RPMI7951 (cell line): ENCODE measurements at places on chromosomes 16 and 17.

DNA sequence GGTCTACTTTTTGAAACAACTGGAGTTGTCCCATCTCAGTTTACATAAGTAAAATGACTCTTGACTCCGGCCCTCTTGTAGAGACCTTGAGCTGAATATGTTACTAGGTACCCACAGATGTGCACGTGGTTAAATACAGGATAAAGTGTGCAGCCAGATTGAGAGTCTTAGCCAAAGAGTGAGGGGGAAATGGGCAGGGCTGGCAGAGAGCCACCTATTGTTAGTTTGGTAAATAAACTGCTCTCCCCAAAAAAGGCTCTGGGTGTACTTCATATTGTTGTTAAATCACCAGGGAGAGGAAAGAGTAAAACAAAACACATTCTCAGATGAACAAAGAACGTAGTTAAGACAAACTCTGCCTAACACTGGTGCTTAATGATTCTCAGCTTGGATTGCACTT lies 20.3 kb downstream of the G6PC1 start:
- no peak for DNase-seq

DNA sequence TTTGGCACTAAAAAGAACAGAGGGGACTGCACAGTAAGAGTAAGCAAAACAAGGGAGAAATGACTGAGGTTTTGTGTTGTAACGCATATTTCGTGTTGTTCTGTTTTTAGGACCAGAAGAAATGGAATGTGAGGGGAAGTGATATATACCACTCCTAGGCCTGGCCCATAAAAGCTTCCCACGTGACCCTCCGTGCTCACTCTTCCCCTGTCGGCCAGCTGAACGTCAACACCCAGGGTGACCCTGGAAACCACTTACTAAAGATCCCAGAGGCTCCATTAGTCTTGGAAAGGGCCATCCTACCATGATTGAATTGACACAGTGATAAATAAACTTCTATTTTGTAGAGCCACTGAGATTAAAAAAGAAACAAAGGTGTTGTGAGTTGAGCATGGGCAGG lies 79.8 kb downstream of the HELZ start:
- DNase-seq = no peak

DNA sequence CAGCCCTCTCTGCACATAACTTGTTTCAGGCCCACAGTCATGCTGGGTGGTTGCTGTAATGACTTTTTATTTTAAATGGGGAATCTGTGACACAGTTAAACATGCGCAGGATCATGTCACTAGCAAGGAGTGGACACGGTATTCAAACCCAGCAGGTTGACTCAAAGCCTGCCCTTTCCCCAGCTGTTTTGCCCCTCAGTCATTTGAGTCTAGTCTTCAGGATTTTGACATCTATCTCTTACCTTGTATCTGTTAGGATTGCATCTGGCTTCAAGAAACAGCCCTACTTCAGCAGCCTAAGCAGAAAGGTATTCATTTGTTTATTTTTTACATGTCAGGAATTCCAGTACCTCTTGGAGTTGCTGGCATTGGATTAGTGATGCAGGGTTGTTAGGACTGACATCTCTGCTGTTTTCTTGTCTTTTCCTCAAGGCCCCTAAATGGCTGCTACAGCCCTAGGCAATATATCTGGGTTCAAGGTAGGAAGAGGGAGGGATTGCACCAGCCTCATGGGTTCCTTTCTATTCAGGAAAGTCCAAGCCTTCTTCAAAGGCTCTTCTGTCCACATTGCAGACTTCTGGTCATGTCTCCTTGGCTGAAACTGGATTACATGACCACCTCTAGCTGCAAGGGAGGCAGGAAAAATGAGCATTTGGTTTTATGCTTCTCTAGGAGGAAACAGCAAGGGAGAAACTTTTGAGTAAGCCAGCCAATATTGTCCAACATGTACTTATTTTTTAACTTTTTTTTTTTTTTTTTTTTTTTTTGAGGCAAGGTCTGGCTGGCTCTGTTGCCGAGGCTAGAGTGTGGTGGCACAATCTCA lies 22.8 kb downstream of the ABCC1 start:
- no peak for DNase-seq

- no peak for DNase-seq
Observed at GRCh38 chr17:73835605-73836004, 191.4 kb upstream of the SDK2 start.

DNA sequence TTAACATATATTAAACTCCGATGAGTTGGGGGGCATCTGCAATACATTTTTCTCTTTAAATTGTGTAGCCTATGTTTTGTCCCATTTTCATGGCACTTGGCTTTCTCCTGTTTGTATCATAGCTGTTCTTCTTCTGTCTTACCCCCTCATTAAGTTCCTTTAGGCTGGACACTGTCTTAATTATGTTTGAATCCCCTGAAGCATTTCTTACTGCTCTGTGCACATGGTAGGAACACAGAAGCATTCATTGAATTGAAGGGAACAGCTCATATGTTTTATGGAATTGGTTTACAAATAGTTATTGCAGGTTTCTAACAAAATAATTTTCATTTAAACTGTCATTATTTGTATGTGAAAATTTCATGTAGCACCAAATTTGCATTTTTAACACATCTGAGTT lies 176.8 kb downstream of the TANC2 start:
- DNase-seq = peak; percentile 15

- peak; percentile 91 for DNase-seq
Observed at GRCh38 chr16:72291121-72291520, 119.2 kb upstream of the PMFBP1 start.

DNA sequence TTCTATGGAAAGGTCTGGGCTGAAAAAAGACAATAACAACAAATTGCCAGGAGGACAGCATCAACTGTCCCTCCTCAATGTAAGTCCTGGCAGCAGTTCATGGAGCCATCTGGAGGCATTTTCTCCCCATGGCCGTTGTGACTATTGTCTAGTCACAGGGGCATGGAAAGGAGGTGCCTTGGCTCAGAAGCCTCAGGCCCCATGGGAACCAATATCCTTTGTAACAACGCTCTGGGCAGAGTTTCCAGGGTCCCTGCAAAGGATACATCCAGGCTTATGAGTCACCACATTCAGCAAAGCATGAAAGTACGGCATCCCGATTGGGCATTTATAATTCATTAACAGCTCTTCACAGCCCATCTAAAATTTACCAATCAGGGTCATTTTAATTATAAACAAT lies 85.2 kb downstream of the GLG1 start:
- peak; percentile 83 for DNase-seq

DNA sequence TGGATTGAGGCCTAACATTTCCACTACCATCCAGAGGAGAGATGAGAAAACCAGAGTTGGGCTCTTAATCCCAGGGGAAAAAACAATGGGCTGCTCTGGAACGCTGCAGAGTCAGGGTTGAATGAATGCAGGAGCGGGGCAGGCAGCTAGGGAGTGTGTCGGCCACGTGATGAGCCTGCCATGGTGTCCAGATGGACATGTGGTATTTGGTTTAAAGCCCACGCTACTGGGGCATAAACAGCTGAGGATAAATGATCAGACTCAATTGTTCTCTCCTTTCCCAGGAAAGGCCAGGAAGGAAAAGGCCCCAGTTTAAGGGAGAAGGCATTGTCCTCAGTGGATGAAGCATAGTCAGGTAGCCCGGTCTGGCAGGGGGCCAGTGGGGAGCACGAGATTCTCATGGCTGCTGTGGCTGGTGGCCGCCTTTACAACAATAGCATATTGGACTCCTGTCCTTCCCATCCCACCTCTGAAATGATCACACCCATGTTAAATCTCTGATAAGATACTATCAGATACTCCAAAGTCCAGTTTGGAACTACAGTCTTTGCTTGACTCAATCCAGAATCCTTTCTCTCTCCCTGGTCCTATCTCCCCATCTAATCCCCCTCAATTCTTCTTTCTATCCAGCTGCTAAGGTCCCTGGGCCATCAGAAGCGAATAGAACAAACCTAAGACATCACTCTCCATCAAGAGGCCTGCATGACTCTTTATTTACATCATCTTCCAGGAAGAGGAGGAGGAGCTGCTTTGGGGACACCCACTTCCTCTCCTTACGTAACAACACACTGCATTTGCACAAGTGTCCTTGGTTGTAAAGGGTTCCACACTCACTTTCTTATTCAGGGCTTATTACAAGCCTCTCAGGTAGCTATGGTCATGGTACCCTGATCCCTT lies 20.4 kb downstream of the CA4 start:
- DNase-seq = no peak

DNA sequence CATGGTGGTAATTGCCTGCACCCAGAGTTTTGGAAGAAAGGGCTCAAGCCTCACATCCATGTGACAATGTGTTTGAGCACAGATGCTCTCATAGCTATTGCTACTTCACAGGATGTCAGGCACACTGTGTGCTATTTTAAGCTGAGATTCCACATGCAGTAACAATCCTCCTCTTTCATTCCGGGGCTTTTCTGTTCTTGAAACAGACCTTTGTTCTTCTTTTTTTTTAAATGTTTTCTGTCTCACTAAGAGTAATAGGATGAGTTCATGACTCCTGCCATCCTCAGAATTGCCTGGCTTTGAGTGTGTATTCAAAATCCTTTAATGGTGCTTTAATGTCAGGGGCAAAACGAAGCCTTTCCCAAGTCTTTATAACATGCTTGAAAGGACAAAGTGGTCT lies 198.9 kb downstream of the ABCC12 start:
- DNase-seq = peak; percentile 25

DNA sequence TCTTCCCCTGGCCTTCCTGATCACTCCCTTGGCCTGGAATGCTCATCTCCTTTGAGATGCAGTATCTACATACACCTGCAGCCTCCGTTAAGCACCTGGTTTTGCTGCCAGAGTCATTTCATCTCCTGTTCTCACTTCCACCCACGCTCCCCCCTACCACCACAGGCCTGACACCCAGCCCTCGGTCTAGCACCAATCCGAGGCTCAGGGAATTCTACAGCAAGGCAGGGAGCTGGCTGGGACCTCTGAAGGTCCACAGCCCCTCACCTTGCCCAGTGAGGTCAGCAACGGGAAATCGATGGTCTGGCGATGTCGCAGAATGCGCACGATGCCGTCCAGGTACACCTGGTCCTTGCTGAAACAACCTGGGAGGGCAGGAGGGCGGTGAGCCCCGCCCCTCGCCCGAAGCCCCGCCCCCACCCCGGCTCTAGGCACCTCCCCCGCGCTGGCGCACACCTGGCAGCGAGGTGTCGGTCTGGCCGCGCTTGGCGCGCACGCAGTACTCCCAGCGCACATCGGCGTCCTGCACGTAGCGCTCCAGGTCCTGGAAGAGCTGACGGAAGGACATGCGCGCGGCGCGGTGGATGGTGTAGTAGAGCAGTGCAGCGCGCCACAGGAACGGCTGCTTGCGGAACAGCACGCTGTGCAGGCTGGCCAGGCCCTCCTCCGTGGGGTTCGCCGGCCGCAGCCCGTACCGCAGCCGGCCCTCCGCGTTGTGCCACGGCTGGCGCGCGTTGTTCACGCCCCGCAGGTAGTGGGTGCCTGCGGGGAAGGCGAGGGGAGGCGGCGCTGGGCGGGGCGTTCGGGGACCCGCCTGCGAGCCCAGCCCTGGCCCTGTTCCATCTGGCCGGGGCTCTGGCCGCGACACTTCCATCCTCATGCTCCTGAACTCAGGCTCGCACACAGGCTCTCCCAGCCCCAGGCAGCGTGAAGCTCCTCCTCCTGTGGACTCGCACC lies 5.7 kb downstream of the MATCAP1 start:
- DNase-seq = peak; percentile 59

DNA sequence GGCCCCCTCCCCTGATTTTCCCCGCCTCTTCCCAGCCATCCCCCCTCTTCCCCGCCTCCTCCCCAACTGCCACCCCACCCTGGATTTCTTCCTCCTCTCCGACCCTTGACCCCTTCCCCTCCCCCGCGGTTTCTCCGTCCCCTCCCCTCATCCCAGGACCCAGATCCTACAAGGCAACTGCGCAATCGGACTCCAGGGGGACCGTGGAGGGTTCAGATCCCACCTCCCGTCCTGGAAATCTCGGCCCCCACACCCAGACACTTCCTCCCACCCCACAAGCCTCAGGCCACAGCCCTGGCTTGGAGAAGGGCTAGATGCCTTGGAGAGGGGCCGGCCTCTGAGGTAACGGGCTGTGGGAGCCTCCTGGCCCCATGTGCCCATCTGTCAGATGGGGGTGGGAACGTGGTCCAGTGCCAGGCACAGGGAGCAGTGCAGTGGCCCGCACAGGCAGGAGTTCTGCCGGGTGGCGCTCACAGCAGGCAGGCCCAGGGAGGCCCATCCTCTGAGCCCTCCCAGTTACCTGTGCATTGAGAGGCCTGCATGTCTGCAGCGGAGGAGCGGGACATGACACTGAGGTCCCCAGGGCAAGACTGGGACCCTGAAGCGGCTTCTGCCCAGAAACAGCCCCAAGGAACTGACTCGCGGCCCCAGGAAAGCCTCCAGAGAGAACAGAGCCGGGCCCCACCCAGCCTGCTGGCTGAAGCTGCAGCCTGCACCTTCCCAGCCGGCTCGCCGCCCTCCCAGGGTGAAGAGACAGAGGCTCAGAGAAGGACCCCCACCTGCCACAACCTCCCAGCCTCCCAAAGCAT lies 16.7 kb downstream of the ZNF423 start:
- no peak for DNase-seq
